Stimulated activated CD8-positive, alpha-beta memory T cell treated with anti-CD3 and anti-CD28 coated beads, Interleukin-12 subunit alpha, Interleukin-12 subunit beta, amount 100 ng/mL, for 1 hour (primary cell): ENCODE measurements at places on chromosomes 13 and 19.

DNA sequence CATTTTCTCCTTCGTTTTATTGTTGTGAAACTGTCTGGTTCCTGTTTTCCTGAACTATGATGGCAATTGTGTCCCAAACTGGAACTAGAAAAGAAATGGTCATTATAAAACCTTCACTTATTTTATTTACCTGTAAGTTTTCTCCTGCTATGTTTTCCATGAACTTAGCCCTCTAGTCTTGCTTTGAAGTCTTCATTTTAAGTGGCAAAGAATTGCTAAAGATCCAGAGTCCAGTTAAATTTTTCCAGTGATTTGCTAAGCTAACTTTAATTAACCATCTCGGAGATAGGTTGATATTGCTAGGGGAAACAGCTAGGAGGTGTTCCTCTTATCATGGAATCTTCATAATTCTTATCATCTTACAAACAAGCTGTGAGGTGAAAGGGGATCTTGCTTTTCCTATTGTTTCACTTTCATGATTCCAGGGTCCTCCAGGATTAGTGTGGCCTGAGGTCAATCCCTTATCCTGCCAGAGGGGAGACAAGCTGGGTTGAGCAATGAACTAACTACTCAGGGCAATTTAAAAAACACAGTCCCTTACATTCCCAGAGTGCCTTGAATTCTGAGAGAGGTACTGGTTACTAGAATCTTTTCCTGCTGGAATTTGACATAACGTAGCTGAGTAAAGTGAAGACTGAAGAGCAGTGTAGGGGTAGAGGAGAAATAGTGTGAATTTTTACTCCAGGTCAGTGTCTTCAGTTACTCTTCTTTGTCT, 112.5 kb downstream of the ESD start:
- DNase-seq, result no peak

- no peak for DNase-seq
These were observed 158.8 kb downstream of the NHLRC3 start for GRCh38 chr13:39196965-39197646.

DNA sequence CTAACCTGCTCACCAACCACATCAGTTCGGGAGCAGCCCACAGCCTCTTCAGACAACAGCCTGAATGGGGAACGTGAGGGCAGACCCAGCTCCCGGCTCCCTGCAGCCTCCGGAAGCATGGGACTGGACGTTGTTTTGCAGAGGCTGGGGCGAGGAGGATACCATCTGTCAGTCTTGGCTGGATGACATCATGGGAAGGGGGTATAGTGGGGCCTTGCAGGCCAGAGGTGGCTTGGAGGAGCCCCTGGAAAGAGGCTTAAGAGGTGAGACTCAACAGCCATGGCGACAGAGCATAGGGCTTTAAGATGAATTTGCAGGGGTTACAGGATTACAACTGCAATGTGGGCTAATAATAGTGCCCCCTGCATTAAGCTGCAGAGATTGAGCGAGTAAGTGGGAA, 1.5 kb downstream of the FXYD3 start:
- DNase-seq, result no peak

- DNase-seq, result no peak
These were observed 34.5 kb downstream of the DNM2 start for GRCh38 chr19:10752237-10752912.

GRCh38 chr19:15576526-15577156, 38.4 kb upstream of the CYP4F8 start:
- no peak for DNase-seq

DNA sequence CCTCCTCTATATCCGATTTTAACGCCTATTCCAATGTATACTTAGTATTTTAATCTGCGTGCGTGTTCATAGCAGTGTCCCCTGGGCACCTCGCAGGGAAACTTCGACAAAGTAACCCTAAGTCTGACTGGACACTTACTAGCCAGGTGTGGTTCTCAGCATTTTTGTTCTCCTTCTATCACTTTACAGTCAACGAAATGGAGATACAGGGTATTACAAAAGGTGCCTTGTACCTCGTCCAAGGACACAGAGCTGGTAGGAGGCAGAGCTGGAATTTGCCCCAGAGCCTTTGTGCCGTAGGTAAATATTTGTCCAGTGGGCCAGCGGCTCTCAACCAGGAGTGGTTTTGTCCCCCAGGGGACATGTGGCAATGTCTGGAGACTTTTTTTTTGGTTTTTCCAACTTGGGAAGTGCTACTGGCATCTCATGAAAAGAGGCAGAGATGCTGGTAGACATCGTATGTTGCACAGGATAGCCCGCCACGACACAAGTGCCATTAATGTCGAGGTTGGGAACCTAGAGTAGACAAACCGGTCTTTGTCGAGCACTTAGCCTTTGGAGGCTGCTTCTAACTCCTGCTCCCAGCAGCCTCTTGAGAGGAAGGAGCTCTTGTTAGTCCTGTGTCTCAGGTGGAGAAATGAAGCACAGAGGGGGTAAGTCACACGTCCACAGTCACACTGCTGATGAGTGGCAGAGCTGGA, 1.1 kb downstream of the ZNF444 start:
- no peak for DNase-seq

DNA sequence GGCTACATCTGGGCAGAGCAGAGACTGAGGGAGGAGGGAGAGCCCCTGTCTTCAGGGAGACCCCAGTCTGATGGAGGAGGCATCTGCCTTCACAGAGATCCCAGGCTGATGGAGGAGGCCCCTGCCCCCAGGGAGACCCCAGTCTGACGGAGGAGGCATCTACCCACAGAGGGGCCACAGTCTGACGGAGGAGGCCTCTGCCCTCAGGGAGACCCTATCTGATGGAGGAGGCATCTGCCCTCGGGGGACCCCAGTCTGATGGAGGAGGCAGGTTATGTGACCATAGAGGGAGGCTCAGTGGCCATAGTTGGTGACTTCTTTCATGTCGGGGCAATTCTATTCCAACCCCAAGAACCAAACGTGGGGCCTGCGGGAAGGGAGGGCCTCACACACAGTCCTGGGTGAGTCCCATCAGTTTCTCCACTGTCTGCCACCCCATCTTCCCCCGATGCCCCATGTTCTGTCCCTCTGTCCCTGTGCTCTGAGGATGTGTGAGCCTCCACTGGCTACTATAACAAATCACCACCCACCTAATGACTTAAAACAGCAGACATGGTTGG, 14.3 kb downstream of the MISP start:
- DNase-seq, result no peak

DNA sequence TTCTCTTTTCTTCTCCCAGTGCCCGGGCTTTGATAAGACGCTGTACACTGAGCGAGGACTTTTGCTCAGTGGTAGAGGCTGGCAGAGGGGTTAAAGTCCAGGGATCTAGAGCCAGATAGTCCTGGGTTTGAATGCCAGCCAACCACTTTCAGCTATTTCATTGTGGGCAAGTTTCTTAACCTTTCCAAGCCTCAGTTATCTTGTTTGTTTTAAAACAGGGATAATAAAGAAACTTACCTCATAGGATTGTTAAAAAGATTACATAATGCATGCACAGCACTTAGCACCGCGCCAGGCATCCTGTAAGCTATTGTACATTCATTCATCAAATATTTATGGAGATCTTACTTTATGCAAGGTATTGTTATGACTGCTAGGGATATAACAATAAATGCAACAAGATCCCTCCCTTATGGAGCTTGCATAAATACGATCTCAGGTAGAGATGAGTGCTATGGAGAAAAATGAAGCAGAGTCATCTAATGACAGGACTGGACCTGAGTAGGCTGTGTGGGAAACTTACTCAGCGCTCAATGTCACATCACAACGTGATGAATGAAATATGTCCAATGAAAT, 70.8 kb downstream of the LNX2 start:
- DNase-seq, result no peak

- DNase-seq, result no peak
These were observed 17.0 kb upstream of the N4BP2L2 start for GRCh38 chr13:32555613-32556012.

DNA sequence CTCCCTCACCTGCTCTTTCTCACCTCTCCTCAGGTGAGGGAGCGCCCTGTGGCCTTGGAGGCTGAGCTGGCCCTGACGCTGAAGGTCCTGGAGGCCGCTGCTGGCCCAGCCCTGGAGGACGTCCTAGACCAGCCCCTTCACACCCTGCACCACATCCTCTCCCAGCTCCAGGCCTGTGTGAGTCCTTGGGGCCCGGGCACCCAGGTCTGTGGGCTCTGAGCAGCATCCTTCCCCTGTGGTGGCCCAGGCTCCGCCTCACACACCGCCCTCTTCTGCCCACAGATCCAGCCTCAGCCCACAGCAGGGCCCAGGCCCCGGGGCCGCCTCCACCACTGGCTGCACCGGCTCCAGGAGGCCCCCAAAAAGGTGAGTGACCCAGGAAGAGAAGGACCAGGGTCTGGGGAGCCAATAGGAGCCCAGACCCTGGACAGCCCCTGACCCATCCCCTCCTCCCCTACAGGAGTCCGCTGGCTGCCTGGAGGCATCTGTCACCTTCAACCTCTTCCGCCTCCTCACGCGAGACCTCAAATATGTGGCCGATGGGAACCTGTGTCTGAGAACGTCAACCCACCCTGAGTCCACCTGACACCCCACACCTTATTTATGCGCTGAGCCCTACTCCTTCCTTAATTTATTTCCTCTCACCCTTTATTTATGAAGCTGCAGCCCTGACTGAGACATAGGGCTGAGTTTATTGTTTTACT, 1.9 kb downstream of the IFNL1 start:
- DNase-seq, result peak; percentile 28

GRCh38 chr19:45102481-45102880, 9.5 kb downstream of the PPP1R37 start:
- no peak for DNase-seq
